ENCODE measurements at places on chromosomes 16 and 17.

DNA sequence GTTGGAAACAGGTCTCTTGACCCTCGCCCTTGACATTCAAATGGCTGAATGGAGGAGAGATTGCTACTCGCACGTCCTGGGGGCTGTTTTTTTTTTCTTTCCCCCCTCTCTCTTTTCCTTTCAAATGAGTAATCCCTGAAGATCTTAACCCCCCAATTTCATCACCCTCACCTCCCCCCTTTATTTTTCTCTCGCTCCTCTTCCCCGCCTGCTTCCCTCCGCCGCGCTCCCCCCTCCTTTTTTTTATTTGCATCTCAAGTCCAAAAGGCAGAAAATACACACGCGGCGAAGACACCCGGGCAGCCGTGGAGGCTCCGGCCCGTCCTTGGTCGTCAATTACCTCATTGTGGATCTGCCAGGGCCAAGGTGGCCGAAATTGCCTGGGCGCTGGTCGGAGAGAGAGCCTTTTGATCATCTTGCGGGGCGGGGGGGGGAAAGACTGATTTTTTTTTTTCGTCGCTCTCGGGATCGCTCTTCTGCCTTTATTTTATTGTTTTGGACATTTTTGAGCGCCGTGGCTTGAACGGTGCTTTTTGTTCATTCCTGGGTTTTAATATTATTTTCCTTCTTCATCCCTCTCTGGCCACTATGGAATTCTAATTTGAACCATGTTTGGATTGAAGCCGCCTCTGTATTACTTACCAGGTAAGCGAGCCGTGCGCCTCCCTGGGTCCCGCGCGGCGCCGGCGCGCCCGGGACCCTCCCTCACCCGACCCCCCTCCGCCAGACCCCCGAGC, 57.2 kb upstream of the GSE1 start:
- peak; percentile 37 for DNase-seq

- no peak for DNase-seq
Measured at GRCh38 chr16:50235581-50235980, 30.8 kb upstream of the ADCY7 start.

- DNase-seq: no peak
Measured at GRCh38 chr16:4011940-4012629, 104.2 kb downstream of the ADCY9 start.

DNA sequence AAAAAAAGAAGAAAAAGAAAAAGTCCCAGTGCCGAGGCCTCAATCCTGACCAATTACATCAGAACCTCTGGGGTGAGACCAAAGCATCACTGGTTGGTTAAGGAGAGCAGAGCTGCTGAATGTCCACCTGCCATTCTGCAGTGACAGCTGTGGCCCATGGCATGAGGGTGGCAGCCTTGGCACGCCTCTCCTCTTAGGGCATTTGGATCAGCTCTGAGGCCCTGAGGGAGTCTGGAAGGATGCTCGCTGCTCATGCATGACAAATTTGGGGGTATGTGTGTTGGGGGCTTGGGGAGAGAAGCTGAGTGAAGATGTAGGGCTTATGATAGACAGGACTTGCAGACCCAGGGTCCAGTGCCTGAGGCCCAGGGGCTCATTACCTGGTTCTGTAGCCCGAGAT, 26.3 kb downstream of the MYLK3 start:
- no peak for DNase-seq

- no peak for DNase-seq
Measured at GRCh38 chr17:1177016-1177700, 2.6 kb downstream of the ABR start.

DNA sequence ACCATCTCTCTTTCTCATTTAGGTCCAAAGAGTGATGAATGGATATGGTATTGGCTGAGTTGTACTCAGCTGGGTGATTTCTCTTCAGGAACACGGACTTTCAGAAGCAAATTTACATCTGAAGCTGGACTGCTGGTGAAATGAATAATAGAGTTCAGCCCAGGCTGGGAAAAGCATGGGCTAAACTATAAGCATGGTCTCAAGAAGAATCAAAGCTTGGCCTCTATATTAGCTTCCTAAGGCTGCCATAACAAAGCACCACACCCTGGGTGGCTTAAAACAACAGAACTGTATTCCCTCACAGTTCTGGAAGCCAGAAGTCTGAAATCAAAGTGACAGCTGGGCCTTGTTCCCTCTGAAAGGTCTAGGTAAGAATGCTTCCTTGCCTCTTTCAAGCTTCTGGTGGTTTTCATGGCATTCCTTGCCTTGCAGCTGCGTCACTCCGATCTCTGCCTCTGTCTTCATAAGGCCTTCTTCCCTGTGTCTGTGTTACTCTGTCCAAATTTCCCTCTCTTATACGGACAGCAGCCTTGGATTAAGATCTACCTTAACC, 89.8 kb upstream of the CES5A start:
- DNase-seq: no peak

GRCh38 chr17:2580151-2580550, 13.3 kb upstream of the PAFAH1B1 start:
- DNase-seq: no peak

DNA sequence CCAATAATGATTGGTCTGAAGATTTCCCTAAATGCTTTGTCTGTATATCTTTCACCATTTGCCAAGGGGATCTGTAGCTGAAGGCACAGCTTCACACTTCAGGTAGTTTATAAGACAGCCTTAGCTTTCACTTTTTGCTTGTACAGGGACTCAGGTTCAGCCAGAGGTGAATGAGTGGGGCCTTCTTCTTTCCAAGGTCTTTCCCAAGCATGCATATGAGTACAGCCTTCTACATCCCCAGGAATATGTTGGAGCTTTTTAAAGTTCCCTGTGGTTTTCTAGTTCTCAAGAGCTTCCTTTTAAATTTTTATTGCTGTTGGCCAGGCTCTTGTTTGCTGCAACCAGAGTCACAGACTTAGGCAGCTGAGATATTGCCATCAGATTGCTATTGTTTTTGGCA, 17.9 kb upstream of the SPDYE4 start:
- no peak for DNase-seq

DNA sequence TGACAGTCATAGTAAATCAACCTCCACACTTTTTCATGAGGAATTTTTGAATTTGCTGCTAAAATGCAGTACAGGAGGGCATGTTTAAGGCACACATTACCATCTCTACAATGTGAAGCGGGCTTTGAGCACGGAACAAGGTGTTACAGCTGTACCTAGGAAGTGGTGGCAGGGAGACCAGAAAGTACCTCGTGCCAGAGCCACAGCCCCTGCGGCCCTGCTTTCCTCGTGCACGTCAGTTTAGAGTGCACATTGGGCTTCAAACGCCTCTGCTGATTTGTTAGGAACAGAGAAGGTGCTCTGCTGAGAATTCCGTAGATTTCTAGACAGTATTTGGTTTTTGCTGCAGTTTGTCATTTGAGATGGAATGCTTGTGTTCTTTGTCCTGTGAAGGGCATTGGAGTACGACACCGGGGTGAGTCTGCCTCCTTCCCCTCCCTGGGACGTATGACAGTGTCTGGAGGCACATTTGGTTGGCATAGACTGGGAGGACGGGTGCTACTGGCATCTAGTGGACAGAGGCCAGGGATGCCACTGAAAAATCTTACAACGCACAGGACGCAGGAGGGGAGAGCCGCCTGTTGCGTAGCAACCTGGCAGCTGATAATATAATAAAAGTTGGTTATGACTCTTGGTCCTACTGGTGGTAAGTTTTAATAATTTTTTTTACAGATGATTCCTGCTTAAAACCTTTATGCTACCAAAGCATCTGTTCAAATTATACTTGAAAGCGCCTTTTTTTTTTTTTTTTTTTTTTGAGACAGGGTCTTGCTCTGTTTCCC, 9.1 kb downstream of the FOXK2 start:
- DNase-seq: no peak

DNA sequence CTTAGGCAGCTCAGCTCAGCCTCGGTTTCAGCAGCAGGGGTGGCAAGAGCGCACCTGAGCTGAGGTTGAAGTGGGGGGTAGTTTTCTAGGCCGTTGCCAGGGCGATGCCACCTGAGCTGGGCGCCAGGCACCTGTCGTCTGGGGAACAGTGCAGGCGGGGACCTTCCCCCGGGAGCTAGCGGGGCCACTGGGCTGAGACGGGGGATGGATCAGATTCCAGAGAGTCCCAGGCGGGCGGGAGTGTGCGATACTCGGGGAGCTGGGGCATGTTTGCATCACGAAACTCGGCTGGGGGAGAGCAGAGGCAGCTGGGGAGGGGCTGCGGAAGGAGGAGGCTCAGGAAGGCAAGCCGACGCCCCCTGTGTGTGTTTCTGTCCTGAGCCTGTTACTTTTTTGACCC, 477 bp upstream of the CLDN9 start:
- DNase-seq: no peak

DNA sequence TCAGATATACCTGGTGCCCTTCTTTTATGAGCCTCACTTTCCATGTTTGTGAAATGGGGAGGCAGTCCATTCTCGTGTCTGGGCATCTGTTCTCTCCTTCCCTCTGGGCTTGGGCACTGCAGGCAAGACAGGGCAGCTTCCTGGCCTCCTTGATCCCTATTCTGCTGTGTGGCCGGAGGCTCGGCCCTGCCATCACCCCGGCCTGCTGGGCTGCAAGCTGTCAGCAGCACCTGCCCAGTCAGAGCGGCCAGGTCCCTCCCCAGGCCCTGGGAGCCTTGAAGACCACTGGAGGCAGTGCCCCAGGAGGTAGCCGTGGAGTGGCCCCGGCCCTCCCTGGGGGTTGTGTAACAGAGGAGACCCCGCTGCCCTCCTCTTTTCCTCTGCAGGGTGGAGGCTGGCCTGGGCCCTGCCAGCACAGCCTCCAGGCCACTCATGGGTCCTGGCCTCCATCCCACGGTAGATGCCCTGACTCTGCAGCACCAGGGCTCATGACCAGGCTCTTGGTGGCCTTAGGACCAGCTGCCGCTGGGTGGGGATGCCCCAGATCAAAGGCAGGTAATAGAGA, 9.2 kb downstream of the KCNJ12 start:
- no peak for DNase-seq

DNA sequence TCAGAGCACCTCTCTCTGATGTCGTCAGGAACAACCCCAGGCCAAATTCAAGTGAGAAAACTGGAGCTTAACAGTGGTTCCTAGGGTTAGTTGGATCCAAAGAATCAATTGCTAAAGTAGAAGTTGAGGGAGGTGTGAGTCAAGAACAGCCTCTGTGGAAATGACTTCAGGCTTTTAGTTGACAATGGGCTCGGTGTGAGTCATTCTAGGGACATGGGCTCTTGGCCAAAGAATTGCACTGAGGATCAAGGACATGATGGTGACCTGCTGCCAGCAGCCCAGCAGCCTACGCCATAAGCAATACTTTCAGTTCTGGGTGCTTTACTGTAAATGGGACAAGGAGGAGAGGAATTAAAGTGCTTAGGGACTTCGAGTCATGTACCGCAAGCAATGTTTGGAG, 32.1 kb upstream of the SMURF2 start:
- DNase-seq: no peak

- no peak for DNase-seq
Measured at GRCh38 chr17:61235001-61235826, 164.4 kb upstream of the TBX2 start.

DNA sequence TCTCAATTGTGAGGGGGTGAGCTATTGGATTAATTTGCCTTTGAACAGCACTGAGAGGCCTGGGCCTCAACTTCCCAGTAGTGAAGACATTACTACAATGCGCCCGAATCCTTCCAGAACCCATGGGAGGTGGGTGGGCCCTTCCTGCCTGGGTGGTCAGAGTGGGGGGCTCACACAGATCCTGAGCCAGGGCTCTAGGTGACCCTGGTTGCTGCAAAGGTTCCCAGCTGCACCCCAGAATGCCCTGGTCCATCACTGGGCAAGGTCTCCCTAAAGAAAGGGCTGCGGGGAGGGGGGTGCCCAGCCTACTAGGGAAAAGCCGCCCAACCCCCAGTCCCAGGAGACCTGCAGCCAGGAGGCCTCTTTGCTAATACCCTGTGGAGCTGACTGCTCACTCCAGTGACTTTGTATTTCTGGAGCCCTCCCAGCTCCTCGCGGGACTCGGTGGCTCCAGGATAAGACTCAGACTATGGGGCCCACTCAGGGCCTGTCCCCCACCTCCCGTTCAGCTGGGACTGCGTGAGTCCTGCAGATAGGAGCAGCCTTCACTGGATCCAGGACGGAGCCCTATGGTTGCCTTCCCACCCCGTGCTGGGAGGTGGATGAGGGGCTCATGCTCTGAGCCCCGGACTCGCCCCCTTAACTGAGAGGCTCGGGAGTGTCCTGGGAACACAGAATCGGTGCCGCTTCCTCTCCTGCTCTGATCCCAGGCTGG, 40.2 kb downstream of the SLC7A5 start:
- DNase-seq: no peak

- DNase-seq: no peak
Measured at GRCh38 chr17:44922746-44923470, 7.6 kb upstream of the GFAP start.

- no peak for DNase-seq
Measured at GRCh38 chr17:489758-490329, 137.2 kb upstream of the RPH3AL start.

- DNase-seq: no peak
Measured at GRCh38 chr17:71142333-71142732, 973.0 kb downstream of the KCNJ2 start.

- DNase-seq: no peak
Measured at GRCh38 chr16:89847051-89847939, 19.0 kb downstream of the SPIRE2 start.

DNA sequence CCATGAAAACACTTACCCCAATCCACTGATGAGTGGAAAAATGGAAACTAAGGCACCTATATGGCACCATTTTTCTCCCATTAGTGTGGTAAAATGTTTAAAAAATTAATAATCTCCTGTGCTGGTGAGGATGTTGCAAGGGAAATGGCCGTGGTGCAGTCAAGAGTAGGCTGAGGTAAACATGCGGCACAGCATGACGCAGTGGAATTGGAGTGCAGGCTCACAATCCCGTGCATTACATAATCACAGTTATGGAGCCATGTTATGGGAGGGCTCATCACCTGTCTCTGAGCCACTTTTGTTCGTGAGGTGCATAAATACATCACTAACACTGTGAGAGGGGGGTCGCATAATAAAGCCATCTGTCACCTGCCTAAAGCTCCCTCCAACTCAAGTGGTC, 164.4 kb upstream of the XYLT1 start:
- DNase-seq: no peak

DNA sequence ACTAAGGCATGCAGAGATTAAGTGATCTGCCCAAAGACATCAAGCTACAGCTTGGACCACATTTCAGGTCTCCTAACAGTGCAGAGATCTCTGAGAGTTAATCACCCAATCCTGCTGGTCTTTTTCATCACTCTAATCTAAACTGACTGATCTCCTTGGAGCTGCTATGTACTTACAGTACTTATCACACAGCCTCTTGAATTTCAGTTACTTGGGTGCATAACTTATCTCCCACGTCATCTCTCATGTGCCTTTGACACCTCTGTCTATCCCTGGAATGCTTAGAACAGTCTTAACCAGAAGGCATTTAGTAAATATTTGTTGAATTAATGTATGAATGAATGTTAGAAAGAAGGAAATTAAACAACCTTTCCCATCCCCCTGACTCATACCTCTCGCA, 139.0 kb downstream of the SNX11 start:
- DNase-seq: no peak

- no peak for DNase-seq
Measured at GRCh38 chr17:62732125-62732524, 76.0 kb downstream of the MARCHF10 start.

GRCh38 chr16:84718-85406, 6.8 kb downstream of the MPG start:
- no peak for DNase-seq
